ENCODE measurements at places on chromosomes 3 and 15.

GRCh38 chr15:98650417-98651035 lies 2.2 kb downstream of the IGF1R start:
- peak; percentile 24 for DNase-seq

DNA sequence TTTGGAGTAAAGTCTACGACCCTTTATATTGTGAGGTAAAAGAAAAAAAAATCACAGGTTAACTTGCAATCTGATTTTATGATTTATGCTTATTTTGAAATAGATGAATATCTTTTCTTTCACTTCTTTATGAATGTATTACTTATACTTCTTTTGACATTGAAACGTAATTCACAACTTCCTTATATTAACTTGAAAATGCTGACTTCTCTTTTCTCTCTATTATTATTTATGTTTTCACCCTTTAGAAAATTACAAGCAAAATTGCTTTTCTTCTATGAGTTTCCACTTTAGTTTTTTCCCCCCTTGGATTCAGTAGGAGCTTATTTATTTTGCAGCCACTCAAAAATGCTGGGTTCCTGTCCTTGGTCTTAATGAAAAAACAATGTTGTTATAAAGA lies 25.4 kb downstream of the ACP3 start:
- DNase-seq: no peak

DNA sequence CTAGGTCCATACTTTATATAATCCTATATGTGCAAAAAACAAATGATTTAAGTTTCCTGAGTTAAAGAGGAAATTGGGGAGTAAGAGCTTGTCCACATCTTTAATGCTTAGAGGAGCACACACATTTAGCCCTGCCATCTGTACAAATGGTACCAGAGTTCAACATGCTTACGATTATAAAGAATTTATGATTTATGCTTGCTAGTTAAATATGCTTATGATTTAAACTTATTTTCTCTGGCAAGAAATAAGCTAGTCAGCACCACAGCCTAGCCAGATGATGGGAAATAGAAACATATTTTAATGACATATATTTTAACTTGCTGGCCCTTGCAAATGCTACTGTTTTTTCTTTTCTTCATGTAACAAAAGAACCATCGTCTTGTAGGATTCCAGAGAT lies 48.3 kb downstream of the EIF4E3 start:
- DNase-seq: no peak

- DNase-seq: no peak
Observed at GRCh38 chr3:139978966-139979365, 44.0 kb downstream of the CLSTN2 start.

All from stimulated activated CD4-positive, alpha-beta T cell treated with anti-CD3 and anti-CD28 coated beads, Interleukin-12 subunit alpha, Interleukin-12 subunit beta, amount 100 ng/mL, for 24 hours (primary cell).